Islet precursor cell (in vitro differentiated cells): ENCODE measurements at places on chromosomes 2 and 18.
A peak's percentile ranks its signal among the peaks of the same experiment; 100 is the strongest.

- peak; percentile 46 for DNase-seq
These were observed 19.4 kb downstream of the CYP26B1 start for GRCh38 chr2:72128059-72128842.

- DNase-seq, result no peak
These were observed 11.3 kb downstream of the WDR7 start for GRCh38 chr18:56662502-56662901.

- DNase-seq, result no peak
These were observed 20.1 kb upstream of the COL6A3 start for GRCh38 chr2:237433920-237434676.

DNA sequence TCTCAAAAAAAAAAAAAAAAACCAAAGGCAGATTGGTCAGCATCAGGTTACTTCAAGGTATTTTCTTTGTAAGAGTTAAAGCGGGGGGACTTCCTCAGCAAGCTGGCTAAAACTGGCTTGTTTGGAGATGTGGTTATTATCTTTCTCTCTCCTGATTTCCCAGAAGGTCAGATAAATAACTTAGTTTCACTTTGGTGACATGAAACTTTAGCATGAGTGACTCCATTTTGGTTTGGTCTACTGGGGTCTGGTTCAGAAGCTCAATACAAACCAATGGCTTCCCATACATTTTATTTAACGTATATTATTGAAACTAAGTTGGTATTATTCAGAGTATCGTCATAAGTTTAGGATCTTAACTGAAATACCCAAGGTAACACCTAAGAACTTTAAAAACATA lies 41.6 kb upstream of the AMMECR1L start:
- no peak for DNase-seq

GRCh38 chr2:35933031-35933430 lies 422.5 kb upstream of the CRIM1 start:
- no peak for DNase-seq

- DNase-seq, result no peak
These were observed 90.6 kb upstream of the GPC1 start for GRCh38 chr2:240344904-240345303.

DNA sequence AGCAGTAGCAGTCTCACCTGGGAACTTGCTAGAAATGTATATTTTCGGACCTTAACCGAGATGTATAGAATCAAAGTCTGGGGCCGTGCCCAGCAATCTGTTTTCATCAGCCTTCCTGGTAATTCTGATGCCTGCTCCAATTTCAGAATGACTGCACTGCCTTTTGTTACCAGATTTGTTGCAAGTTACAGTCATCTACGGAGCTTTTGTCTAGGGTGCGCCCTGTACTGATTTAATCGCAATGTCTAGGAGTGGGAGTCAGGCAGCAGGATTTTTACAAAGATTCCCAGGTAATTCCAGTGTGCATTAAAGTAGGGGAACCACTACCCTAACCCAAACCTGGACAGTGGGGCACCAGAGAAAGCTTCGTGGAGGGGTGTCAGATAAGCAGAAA lies 178.0 kb downstream of the HAUS1 start:
- DNase-seq, result no peak
